ENCODE measurements at places on chromosomes 12 and 14. TPM values are rescaled to one million over a fixed set of nuclear protein-coding genes. Genes with fewer than 3 reads are reported as not detected.
A peak's percentile ranks its signal among the peaks of the same experiment; 100 is the strongest.

DNA sequence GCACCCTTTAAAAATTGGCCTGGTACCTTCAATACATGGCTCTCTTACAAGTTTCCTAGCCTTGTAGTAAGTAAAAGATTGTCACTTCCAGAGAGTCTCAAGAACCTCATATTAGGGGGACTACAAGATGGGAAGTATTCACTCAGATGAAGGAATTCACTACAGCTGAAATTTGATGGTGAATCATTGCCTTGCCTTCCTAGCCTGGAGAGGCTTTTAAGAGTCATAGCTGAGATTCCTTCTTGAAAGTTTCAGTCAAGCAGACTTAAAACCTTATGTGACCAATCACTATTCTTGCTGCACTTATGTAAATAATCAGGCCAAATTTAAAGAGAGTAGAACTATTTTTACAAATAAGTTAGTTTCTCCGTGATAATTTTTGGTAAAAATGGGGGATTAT, 451.6 kb downstream of the TRHDE start:
- DNase-seq, result no peak

DNA sequence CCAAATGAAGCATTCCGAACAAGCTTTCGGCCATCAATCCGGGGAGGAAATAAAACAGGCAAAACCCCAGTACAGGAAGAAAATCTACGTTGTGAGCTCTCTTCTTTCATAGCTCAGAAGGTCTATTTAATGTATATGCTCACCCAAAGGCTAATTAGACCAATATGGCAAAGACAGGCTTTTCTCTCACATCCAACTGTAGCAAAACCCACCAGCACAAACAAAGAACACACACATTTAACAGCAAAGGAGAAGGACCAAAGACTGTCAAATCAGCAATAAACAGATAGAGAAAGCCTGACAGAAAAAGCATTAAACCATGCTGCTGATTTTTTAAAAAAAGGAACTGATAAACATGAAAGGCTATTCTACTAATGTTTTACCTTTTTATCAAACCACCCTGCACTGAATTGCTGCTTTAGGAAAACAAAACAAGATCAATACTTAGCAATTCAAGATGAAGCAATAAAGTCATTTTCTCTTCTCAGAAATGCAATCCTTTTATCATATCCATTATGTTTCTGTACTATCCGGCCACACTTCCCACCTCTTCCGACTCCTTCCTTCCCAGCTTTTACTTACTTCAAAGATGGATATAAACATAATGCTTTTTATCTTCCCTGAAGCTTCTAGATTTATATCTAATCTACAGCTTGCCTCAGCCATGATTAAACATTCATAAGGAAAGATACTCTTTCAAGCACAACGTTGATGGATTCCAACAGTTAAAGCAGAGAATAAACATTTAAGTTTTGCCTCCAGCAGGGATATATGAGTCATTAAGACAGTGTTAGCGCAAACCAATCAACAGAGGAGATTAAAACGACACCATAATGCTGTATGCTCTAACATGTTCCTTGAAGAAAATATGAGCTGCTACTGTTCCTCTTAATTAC, 74.6 kb upstream of the BBS10 start:
- no peak for DNase-seq

DNA sequence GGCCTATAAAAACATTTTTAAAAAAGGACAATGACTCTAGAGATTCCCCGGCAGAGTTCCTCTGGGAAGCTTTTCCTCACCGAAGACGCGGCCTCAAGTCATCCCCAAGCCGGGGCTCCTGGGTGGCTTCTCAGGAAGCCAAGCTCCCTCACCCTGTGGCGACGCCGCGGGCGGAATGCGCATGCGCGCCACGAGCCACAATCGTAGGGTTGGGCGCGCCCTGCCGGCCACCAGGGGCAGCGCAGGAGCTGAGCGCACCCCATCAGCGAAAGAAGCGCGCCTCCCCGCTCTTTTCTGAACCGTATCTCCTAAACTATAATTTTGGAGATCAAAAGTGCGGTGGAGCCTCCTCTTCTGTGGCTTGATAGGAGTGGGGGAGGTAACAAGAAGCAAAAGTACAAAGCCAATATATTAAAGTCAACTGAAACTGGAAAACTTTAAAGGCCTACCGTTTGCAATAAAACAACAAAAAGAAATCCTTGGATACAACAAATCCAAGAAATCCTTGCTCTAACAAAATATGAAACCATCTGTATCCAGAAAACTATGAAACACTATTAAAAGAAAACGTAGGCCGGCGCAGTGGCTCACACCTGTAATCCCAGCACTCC, 17.4 kb upstream of the CHFR start:
- peak; percentile 75 for DNase-seq

Gene RNF212B
- polyA plus RNA-seq, result not detected

Gene KIF26A
- polyA plus RNA-seq, result 8.1 TPM

GRCh38 chr12:110627500-110628195, 13.7 kb downstream of the TCTN1 start:
- DNase-seq, result no peak

DNA sequence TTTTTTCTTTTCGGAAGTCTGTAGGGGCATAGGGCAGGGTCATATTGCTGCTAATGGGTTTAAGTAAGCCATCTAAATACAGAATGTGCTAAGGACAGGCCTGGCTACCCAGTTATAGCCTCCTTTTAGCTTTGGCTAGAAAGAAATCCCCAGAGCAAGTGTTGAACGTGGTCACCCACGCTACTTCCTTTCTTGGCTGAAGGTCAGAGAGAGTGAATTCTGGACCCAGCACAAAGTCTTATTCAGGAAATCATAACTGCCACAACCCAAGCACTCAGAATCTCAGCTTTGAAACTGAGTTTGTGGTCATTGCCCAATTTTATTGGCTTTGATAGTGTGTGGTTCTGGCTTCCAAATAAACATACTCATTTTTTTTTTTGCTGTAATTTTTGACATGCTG, 542.1 kb upstream of the ATP2B1 start:
- peak; percentile 86 for DNase-seq

Gene CLEC6A
- polyA plus RNA-seq, result not detected

- DNase-seq, result no peak
Observed at GRCh38 chr14:89635615-89636014, 218.6 kb upstream of the FOXN3 start.

GRCh38 chr12:117603316-117604113, 242.1 kb upstream of the NOS1 start:
- no peak for DNase-seq

DNA sequence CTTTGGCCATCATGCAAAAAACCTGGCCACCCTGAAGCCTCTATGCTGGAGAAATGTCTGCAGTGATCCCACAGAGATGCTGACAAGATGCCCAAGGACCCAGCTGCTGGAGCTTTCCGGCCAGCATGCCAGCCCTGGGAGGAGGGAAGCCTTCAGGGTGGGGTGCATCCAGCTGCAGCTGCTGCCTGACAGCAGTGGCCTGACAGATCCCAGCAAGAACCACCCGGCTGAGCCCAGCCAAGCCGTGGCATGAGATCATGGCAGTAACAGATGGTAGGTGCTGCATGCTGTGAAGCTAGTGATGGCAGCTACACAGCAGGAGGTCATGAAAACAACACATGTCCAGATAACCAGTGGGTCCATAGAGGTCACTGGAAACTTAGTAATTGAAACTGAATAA, 13.8 kb downstream of the CLBA1 start:
- no peak for DNase-seq

Gene SAMD15
- 0.41 TPM for polyA plus RNA-seq

GRCh38 chr14:61150851-61151250, 130.3 kb downstream of the TMEM30B start:
- DNase-seq, result no peak

GRCh38 chr14:86796221-86797074, 1196.5 kb downstream of the GALC start:
- no peak for DNase-seq

Gene KERA
- 84.8 TPM for polyA plus RNA-seq

Gene FIGNL2
- 1.5 TPM for polyA plus RNA-seq

Gene KCNH3
- 0.96 TPM for polyA plus RNA-seq

GRCh38 chr14:63770187-63770807, 42.4 kb upstream of the SGPP1 start:
- DNase-seq, result peak; percentile 64
